Fibroblast of skin of scalp (primary cell): ENCODE measurements at places on chromosomes 12 and 14.

DNA sequence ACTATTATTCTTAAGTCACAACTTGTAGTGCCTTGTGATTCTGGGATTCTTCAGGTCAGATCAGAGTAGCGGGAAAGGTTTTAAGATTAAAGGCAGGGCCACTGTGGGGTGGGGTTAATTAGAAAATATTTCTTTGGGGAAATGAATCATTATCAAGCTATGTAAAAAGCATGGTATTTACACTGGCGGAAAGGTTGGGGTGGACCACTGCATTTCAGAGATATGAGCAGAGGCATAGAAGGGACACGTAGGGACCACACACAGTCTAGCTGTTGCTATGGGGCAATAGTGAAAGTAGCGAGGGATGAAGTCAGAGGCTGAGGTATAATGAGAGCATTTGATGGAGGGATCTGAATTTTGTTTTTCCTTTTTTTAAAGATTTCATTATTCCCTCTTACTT lies 31.7 kb upstream of the KCNH3 start:
- peak; percentile 94 for DNase-seq

- no peak for DNase-seq
These were observed 32.0 kb downstream of the CHGA start for GRCh38 chr14:92954933-92955332.

DNA sequence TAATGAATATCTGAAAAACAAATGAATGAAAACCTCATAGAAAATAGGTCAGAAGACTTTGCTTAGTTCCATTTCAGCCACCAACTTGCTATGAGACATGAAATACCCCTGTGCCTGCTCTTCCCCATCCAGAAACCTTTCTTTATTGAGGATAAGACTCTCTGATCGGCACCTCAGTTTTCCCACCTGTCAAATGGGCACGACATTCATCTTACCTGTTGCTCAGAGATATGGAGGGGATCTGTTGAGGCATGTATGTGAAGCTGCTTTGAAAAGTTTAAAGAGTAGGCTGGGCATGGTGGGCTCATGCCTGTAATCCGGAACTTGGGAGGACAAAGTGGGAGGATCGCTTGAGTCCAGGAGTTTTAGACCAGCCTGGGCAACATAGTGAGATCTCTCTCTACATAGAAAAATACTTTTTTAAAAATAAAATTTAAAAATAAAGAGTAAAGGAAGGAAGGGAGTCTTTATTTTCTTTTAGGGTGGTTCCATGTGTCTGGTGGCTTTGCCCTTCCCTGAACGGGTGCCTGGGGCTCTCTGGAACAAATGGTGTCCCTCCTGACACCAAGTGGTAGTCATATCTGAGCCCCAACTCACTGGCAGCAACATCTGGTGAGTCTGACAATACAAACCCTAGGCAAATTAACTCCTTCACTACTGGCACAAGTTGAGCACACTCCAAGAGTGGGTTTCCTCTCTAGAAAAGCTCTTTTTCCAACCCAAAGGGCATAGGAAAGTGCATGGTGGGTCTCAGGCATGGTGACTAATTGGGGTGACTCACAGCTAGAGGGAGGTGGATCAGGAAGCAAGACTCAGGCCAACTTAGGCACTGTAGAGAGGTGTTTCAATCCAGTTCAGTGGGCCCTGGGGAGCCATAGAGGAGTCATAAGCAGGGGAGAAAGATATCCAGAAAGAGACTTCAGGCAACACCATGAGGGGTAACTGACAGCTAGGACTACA lies 42.1 kb downstream of the MAP1LC3B2 start:
- no peak for DNase-seq

- no peak for DNase-seq
These were observed 206.6 kb upstream of the PRMT8 start for GRCh38 chr12:3284405-3284804.

DNA sequence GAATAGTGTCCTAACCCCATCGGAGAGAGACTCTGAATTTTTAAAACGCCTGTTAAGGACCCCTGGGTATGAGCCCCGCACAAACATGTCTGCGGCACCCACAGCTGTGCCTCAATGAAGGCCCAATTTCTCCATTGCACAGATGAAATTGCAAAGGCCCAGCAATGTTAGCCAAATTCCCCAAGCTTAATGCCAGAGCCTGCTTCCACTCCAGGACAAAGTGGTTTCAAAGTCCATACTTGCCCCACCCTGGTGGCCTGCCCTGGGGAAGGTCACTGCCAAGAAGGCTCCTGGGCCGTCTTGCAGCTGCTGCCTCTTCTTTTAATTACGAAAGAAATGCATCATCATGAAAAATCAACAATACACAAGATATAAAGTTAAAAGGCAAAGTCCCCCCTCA lies 1179.7 kb downstream of the VRK1 start:
- DNase-seq, result no peak

DNA sequence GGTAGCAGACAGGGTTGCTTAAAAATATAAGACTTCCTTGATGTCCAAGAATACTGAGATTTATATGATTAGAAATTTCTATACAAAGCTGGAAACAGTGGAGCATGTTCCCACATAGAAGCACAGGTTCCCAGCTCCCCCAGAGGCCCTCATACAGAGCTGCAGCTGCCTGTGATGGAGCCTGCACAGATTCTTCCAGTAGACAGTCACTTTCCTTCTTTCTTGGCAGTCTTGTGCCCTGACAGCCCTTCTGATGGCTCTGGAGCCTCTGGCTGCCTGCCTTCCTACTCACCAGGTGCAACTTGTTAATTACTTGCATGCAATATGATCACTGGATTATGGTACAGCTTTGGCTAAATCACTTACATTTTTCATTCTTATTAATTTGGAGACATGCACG lies 44.4 kb downstream of the BICD1 start:
- no peak for DNase-seq

DNA sequence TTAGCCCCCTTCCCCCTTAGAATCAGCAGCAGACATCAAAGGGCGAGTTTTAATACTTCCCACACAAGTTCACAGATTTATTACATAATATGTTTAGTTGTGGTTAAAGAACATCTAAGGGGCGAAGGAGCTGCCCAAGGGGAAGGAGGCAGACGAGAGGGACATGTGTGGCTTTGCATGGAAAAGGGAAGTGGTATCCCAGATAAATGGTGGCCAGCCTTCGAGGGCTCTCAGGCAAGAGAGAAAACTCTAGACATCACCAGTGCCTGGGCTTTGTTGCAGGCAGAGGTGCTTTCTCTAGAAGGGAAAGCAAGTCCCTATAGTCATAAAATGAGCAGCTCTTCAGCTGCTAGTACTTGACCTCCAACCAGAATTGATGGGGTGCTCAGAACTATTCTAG lies 121.2 kb downstream of the CACNA1C start:
- DNase-seq, result no peak

DNA sequence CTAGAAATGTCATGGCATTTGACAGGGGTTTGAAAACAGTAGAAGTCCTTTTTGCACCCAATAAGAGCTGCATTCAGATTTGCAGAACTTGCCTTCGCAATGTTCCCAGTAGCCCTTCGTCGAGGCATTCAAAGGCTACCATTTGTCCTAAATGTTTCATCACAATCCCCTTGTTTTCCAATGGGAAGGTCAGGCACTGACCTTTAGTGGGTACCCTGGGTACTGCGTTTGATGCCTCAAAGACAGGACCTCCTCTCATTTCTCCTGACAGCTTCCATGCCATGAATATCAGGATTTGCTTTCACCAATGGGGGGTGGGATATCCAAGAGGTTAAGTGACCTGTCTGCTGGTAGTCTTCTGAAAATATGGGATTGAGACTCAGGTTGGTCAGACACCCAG lies 1063.1 kb downstream of the BCL11B start:
- DNase-seq, result no peak

DNA sequence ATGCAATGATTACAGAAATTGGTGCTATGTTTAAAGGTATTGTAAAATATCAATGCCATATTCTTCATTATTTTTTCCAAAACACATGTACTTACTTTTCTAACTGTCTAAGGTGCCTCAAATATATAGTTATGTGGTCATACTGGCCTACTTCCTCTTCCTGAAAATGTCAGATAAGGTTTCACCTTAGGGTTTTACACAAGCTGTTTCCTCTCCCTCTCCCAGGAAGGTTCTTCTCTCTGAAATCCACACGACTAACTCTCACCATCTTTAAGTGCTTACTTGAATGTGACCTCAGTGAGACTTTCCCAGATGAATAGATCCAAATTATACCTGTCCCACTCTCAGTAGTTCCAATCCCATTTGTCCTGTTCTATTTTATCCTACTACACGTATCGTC lies 11.6 kb upstream of the CLEC4D start:
- no peak for DNase-seq

- DNase-seq, result peak; percentile 88
These were observed 107.6 kb downstream of the PTCSC3 start for GRCh38 chr14:36068777-36069534.

- no peak for DNase-seq
These were observed 837.2 kb upstream of the FBXO33 start for GRCh38 chr14:40269436-40269835.

DNA sequence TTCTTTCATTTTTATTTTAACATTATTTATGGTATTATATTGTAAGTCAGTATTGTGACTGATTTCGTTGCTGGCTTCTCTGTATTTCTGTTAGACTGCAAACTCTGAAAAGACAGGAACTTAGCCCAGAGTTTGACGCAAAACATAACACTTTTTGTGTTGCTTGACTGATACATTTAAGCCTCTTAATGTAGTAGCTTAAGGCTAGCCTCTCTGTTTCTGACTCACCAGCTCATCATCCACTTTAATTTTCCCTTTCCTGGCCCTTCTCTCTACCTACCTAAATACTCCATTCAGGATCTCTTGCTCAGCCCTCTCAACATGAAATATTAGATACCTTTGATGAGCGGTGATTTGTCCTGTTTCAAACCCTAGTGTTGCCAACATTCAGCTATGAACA lies 420.6 kb downstream of the LRFN5 start:
- DNase-seq, result no peak

- DNase-seq, result no peak
These were observed 120.5 kb downstream of the AKAP6 start for GRCh38 chr14:32449648-32450047.

- DNase-seq, result no peak
These were observed 98.1 kb downstream of the WIF1 start for GRCh38 chr12:65022960-65023359.

GRCh38 chr14:68295316-68295816 lies 475.8 kb downstream of the RAD51B start:
- DNase-seq, result no peak

DNA sequence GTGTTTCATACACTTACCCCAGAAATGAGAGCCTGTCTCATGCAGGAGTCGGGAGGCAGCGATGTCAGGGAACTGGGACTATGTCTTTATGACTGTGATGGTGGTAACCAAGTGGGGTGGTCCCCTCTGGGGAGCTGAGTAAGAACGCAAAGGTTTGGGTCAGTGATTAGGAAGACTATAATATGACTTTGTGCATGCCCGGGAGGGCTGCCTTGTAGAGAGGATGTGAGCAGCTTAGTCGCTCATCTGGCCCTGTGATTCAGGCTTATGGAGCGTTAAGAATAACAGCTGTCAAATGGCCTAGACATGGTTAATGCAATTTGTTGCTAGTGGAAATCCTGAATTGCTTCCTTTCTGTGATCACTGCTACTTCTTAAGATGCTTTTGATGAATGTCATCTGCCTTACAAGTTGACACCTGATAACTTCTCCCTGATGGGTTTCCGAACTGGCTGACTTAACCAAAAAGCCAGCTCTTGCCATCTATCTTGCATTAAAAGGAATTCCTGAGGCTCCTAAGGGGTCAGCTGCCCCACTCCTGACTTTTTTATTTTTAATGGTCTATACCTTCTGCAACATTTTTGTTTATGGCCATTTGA lies 35.4 kb upstream of the AACS start:
- DNase-seq, result peak; percentile 22

- no peak for DNase-seq
These were observed 26.6 kb downstream of the PPFIBP1 start for GRCh38 chr12:27550653-27550975.

GRCh38 chr12:131980263-131980662 lies 30.5 kb downstream of the EP400 start:
- DNase-seq, result no peak

- no peak for DNase-seq
These were observed 13.6 kb downstream of the MDM2 start for GRCh38 chr12:68821357-68822188.

DNA sequence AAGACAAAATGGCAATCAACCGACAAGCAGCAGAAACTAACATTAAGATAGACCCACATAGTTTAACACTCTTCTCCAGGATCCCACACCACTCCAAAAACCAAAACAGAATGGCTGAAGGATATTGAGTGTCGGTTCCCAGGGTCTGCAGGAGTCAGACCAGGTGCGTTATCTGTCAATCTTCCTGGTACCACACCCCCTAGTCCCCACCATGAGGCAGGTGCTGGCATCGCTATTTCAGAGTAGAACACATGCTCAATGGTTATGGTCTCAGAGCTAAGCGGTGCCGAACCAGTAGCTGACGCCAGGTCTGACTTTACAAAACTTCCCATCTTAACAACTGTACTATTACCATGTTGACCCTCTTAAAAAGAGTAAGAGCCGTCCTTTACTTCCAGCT lies 10.2 kb downstream of the STX2 start:
- no peak for DNase-seq

- DNase-seq, result no peak
These were observed 4.9 kb upstream of the TCP11L2 start for GRCh38 chr12:106297681-106298080.

- no peak for DNase-seq
These were observed 26.4 kb downstream of the GLIPR1L1 start for GRCh38 chr12:75360920-75361319.

- no peak for DNase-seq
These were observed 442.6 kb downstream of the GXYLT1 start for GRCh38 chr12:41701943-41702601.

DNA sequence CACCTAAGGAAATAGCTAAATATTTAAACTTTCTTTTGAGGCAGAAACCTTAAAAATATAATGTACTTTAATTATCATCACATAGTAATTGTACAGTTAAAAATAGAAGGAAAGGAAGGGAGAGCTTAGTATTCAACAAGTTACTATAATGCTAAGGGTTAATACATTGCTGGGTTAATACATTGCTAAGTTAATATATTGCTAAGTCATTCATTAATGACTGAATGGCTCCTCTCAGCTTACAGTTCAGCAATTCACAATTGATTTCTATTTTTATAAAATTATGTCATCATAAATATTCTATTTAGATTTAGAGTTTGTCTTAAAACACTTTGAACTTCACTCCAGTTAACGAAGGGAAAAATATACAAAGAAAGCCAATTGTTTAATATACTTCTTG lies 207.9 kb downstream of the BMP4 start:
- DNase-seq, result no peak

GRCh38 chr14:99207456-99207855 lies 64.5 kb downstream of the BCL11B start:
- DNase-seq, result no peak

- peak; percentile 44 for DNase-seq
These were observed 294.6 kb downstream of the NUAK1 start for GRCh38 chr12:105843986-105844760.

DNA sequence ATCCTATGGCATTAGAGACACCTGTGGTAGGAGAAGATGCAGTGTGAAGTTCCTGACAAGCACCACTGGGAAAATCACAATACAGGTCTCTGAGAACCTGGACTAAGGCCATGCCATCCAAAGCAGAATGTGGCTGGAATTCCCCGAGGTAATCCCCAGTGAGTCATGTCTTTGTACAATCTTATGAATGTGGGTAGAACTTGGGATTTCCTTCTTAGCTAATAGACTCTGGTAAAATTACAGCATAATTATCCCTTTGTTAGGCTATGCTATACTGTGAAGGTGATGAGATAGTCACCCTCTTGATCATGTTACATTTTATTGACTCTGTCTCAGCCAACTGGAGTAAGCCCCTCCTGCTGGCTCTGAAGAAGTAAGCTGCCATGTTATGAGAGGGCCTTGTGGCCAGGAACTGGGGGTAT lies 224.3 kb upstream of the DCN start:
- peak; percentile 26 for DNase-seq
